Right renal cortex interstitium (tissue), 3 donors: ENCODE measurements at places on chromosomes 13 and 19. TPM values are rescaled to one million over a fixed set of nuclear protein-coding genes. Genes with fewer than 3 reads are reported as not detected.
A peak's percentile ranks its signal among the peaks of the same experiment; 100 is the strongest.

- DNase-seq, result no peak
These were observed 20.9 kb downstream of the CAPS start for GRCh38 chr19:5934774-5935472.

DNA sequence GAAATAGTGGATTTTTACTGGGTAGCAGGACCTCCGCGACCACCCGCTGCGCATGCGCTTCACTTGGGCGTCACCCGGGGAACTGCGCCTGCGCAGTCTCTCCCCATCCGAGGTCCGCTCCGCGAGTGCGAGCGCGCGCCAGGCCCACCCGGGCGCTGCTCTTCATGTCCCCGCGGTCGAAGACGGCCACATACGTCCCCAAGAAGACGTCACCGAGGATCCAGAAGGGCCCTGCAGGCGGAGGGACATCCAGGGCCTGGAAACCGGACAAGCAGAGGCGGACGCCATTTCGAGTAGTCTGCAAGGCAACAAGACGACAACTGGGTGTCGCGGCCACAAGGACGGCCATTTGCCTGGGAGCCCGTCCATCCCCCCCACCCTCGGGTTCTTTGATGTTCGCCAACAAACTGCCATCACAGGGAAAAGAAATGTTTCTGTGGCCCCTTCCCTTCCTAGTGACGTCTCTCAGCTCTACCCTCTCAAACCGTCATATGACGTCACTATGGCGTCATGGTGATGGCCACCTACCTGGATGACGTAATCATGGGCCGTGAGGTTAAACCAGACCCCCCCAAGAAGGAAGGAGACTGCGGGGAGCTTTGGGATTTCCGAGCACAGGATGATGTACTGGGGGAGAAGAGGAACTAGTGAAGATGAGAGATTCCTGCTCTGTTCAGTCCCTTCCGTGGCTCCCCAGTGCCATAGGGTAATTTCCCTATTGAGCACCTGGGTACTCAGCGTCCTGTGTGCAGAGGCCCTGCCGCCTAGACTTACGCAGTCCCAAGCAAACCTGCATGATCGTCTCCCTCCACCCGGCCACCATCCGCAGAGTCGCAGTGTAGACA lies 6.7 kb downstream of the NAPSA start:
- DNase-seq, result peak; percentile 35

- no peak for DNase-seq
These were observed 484.5 kb downstream of the LIG4 start for GRCh38 chr13:107730813-107731212.

Gene RAB20
- polyA plus RNA-seq, result 8.3 TPM

Gene NKPD1
- polyA plus RNA-seq, result 0.11 TPM

Gene POLR2I
- 51.8 TPM for polyA plus RNA-seq
